Left colon (tissue), 2 donors: ENCODE measurements at places on chromosomes 2 and 18. TPM values are rescaled to one million over a fixed set of nuclear protein-coding genes. Genes with fewer than 3 reads are reported as not detected.

The CENPA gene
- total RNA-seq = 1.5 TPM

The FNDC4 gene
- 1.4 TPM for total RNA-seq

The PNKD gene
- total RNA-seq = 103 TPM

The L3MBTL4 gene
- 4.9 TPM for total RNA-seq

The DNAH7 gene
- 2.6 TPM for total RNA-seq

The KLF11 gene
- total RNA-seq = 10.2 TPM

The HOXD1 gene
- total RNA-seq = 3.5 TPM

The DSG1 gene
- not detected for total RNA-seq

The CRYGC gene
- not detected for total RNA-seq

The RGPD4 gene
- not detected for total RNA-seq

The HOXD13 gene
- total RNA-seq = 0.14 TPM

The UGT1A3 gene
- total RNA-seq = 3.0 TPM

The RBFA gene
- total RNA-seq = 14.9 TPM
